RWPE2 (cell line): ENCODE measurements at places on chromosomes 6 and 20.

DNA sequence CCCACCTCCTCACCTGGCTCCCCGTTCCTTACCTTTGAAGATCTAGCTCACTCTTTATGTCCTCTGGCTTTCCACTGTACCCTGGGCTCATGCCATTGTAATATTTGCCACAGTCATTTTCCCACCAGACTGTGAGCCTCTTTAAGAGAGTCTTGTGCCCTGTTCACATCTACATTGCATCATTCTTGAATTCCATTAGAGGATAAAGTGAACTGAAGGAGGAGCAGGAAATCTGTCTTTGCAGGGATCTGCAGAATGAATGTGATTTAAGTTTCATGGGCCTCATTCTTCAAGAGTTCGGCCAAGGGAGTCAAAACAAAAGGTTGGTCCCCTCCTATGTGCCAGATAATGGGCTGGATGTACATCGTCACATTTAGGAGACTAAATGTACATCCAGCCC lies 272.6 kb upstream of the CITED2 start:
- no peak for DNase-seq

DNA sequence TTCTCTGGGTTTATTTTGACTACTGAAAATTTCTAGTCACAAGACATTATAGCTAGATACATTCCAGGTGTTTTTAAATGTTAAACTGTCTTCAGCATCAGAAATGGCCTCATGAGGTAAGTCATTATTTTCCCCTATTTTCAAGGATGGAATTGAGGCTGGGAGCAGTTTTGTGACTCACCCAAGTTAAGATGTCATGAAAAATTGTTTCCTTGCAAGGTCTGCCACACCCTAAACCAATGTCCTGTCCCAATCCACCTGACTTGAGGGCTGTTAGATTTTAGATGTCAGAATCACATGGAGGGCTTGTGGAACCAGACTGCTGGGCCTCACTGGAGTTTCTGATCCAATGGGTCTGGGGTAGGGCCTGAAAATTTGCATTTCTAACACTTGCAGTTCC lies 16.9 kb downstream of the SLC22A3 start:
- no peak for DNase-seq

GRCh38 chr6:6545616-6546317 lies 42.8 kb upstream of the LY86 start:
- DNase-seq: no peak

DNA sequence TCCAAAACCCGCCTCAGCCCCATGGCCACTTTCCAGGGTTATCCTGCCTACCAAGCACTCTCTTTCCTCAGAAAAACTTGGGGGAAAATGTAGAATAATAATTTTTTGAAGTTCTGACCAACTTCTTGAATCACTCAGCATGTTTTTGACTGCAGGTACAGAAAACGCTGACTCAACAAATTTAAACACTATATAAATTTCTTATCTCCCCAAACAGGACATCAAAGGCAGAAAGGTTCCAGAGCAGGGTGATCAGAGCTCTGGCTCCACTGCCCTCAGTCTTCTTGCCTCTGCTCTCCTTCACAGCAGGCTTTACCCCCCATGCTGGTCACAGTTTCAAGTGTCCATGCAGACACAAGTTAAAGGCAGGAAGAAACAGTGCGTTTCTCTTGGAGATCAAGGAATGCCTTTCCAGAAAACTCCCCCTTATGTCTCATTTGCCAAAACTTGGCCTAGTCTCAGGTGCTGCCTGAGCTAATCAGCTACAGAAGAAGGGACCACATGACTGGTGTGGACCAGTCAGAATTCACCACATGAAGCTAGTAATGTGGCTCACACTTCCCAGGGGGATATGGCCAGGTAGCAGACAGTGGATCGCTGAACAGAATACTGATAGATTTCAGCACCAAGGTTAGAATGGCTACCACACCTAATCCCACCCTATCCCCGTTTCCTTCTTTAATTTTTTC lies 24.4 kb upstream of the SLC17A3 start:
- DNase-seq: no peak

GRCh38 chr20:9660236-9660868 lies 146.0 kb downstream of the LAMP5 start:
- DNase-seq: no peak

- no peak for DNase-seq
These were observed 185.7 kb upstream of the FLRT3 start for GRCh38 chr20:14523090-14523489.

- no peak for DNase-seq
These were observed 158.3 kb upstream of the JAG1 start for GRCh38 chr20:10832141-10832540.

DNA sequence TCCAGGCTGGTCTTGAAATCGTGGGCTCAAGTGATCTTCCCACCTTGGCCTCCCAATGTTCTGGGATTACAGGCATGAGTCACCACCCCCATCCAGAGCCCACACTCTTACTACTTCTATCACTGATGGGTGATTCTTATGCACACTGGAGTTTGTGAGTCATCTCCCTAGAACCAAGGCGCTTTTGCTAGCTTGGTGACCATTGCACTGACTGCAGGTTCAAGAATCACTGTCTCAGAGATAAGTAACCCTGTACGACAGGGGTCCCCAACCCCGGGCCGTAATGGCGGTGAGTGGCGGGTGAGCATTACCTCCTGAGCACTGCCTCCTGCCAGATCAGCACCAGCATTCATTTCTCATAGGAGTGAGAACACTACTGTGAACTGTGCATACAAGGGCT lies 118.8 kb downstream of the MAP3K7 start:
- no peak for DNase-seq

- no peak for DNase-seq
These were observed 148.6 kb downstream of the LRRC1 start for GRCh38 chr6:53943395-53943794.

GRCh38 chr6:24032896-24033688 lies 92.9 kb upstream of the NRSN1 start:
- DNase-seq: no peak

DNA sequence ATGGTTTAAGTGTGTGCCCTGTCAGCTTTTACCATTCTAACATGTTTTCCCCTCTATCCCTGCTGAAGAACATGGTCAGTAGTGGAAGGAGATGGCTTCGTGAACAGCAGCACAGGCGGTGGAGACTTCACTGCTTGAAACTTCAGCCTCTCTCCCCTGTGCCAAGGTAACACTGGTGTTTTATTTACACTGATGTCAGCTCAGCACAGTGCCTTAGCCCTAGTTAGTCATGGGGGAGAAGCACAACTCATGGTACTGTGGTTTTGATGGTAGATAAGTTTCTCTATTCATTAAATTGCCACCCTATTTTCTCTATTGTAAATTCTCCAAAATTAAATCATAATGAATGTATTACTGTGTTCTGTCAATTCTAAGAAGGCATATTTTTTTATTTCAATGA lies 56.6 kb downstream of the MTHFD1L start:
- no peak for DNase-seq

DNA sequence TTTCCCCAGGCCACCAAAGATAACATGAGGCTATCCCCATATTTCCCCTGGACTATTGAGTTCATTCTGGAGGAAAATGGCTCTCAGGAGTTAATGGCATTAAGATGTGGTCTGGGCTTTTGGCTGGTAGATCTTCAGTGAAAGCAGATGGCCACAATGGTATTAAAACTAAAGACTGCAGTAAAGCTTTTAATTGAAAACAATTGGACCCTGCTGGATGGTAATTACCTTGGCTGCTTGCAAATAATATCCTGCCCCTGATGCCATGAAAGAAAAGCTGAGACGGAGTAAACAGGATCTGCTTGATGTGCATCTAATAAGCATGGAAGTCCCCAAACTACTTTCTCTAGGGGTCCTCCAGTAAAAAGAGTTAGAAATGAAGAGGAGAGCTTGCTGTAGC lies 255.8 kb downstream of the QKI start:
- no peak for DNase-seq

DNA sequence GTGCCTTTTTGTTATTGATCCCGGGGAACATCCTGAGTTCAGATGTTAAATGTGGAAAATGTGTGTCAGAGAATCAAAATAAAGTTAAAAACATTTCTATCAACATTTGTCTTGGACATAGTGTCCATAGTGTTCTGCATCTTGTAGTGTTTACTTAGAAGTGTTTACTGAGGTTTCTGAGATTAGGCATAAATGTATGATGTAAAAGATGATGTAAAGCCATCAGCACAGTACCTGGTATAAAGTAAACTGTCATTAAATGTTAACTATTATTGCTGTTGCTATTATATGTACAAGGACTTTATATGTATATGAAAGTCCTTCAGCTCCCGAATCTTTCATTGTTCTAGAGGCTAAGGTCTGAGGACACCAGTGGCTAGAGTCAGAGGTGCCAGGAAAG lies 28.2 kb upstream of the VEGFA start:
- DNase-seq: no peak

- DNase-seq: no peak
These were observed 56.9 kb upstream of the ENPP4 start for GRCh38 chr6:46072866-46073265.

- no peak for DNase-seq
These were observed 61.0 kb upstream of the HS3ST5 start for GRCh38 chr6:114403858-114404257.

- no peak for DNase-seq
These were observed 1075.5 kb downstream of the KHDRBS2 start for GRCh38 chr6:61210549-61210948.

- DNase-seq: no peak
These were observed 28.9 kb downstream of the PSMB9 start for GRCh38 chr6:32882879-32883250.

- no peak for DNase-seq
These were observed 22.3 kb upstream of the CEP162 start for GRCh38 chr6:84249724-84250123.

DNA sequence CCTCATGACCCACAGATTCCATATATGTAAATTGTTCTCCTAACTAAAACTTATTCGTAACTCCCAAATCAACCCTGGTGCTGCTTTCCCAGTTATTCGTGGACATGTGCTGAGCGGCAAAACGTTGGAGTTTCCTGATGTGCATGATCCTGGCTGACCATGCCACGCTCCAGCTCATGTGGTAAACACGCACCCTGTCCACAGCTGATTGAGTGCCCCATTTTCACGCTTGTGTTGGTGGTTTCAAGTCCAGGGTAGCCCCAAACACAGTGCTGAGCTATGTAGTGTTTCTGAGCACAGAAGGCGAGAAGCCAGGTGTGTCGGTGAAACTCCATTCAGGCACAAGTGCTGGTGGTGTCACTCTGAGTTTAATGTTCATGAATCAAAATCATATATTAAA lies 19.1 kb upstream of the FOXC1 start:
- no peak for DNase-seq

DNA sequence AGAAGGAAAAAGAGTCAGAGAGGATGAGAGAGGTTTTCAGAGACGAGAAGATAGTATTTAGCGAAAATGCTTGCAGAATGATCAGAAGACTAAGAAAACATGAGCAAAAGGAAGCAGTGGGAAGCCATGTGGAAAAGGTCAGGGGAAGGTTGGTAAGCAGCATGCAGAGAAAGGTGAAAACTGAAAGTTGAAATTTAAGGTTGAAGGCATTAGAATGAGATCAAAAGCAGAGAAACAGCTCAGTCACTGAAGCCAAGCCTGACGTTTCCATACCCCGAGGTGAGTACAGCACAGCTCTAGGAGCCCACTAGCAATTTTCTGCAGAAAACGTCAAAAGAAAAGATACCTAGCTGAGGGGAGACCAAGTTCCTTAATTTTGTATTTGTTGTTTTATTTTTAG lies 19.1 kb upstream of the TFB1M start:
- no peak for DNase-seq
